ENCODE measurements at places on chromosomes 12 and 14. TPM values are rescaled to one million over a fixed set of nuclear protein-coding genes. Genes with fewer than 3 reads are reported as not detected.

Gene RAD9B
- total RNA-seq: 0.16 TPM

Gene WNT1
- total RNA-seq: not detected

Gene HOXC9
- 12.1 TPM for total RNA-seq

Gene GPR84
- total RNA-seq: not detected

Gene RILPL1
- total RNA-seq: 17.4 TPM

Gene FIGNL2
- total RNA-seq: 2.3 TPM

Data from mesangial cell (primary cell).